SK-N-SH (cell line): ENCODE measurements at places on chromosomes 6 and 20.

DNA sequence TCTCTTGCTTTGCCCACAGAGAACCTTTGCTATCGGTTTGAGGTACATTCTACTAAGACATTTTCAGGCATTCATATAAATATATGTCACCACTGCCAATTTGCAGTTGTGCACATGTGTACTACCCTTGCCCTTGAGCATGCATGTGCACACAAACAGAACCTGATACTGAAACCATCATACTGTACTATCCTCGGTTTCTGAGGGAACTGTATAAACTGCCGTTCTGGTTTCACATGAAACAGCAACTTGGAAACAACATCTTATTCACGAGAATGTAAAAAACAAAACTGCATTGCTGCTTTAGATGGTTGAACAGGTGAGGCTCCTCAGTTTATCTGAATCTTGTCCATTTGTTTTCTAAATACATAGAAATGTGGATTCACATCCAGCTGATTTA lies 151.2 kb upstream of the TMEM170B start:
- no peak overlapping the region for H3K4me3 ChIP-seq
- H3K4me1 ChIP-seq: no peaks in the 10 kb centered on the region
- H3K36me3 ChIP-seq: no peaks in the 10 kb centered on the region
- H3K27ac ChIP-seq: no peak overlapping the region
- no peaks in the 10 kb centered on the region; the same call in 1 of the 2 replicates for H3K27me3 ChIP-seq

- no peaks in the 10 kb centered on the region for H3K27me3 ChIP-seq
- DNase-seq: no peak
- H3K4me1 ChIP-seq: peaks cover 25% of the 10 kb centered on the region
- no peak overlapping the region for H3K4me3 ChIP-seq
- H3K36me3 ChIP-seq: peaks cover 68% of the 10 kb centered on the region
These were observed 10.3 kb downstream of the LEMD2 start for GRCh38 chr6:33778444-33779121.

DNA sequence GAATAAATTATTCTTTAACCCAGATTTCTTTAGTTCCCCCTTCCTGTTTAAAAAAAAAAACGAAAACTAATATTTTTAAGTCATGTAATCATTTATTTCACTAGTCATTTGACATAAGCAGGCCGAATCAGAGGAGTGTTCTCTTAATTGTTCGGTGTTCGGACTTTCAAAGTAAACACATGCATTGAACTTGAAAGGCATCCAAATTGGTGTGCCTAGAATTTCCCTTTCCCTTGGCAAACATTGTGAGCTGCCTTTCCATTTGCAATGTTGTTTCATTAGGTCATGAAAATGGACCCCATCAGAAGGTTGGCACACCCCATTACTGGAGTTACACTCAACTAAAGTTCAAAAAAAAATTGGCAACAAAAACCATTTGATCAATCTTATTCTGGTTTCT lies 283.0 kb upstream of the MARCKS start:
- no peaks in the 10 kb centered on the region for H3K36me3 ChIP-seq
- no peak overlapping the region for H3K4me3 ChIP-seq
- no peak for DNase-seq
- H3K27ac ChIP-seq: no peak overlapping the region

- no peaks in the 10 kb centered on the region for H3K36me3 ChIP-seq
- no peak overlapping the region for H3K27ac ChIP-seq
These were observed 4.1 kb upstream of the TAF4 start for GRCh38 chr20:62069741-62070216.

GRCh38 chr6:63864671-63865318 lies 229.2 kb downstream of the PHF3 start:
- no peak for DNase-seq
- no peak overlapping the region for H3K4me3 ChIP-seq
- no peaks in the 10 kb centered on the region for H3K4me1 ChIP-seq
- H3K27ac ChIP-seq: no peak overlapping the region
- H3K36me3 ChIP-seq: no peaks in the 10 kb centered on the region

GRCh38 chr6:158626360-158627167 lies 18.0 kb downstream of the DYNLT1 start:
- H3K36me3 ChIP-seq: peaks cover 45% of the 10 kb centered on the region
- H3K4me1 ChIP-seq: peaks cover 10% of the 10 kb centered on the region; the same call in 1 of the 2 replicates
- no peak overlapping the region for H3K4me3 ChIP-seq
- H3K27ac ChIP-seq: no peak overlapping the region
- H3K27me3 ChIP-seq: no peaks in the 10 kb centered on the region

GRCh38 chr20:61056627-61057442 lies 195.2 kb upstream of the CDH4 start:
- H3K36me3 ChIP-seq: no peaks in the 10 kb centered on the region
- no peak for DNase-seq
- no peaks in the 10 kb centered on the region for H3K4me1 ChIP-seq
- H3K4me3 ChIP-seq: no peak overlapping the region
